ENCODE measurements at places on chromosomes 4 and X.

GRCh38 chr4:177349191-177349590 lies 39.5 kb downstream of the NEIL3 start:
- no peak for DNase-seq

DNA sequence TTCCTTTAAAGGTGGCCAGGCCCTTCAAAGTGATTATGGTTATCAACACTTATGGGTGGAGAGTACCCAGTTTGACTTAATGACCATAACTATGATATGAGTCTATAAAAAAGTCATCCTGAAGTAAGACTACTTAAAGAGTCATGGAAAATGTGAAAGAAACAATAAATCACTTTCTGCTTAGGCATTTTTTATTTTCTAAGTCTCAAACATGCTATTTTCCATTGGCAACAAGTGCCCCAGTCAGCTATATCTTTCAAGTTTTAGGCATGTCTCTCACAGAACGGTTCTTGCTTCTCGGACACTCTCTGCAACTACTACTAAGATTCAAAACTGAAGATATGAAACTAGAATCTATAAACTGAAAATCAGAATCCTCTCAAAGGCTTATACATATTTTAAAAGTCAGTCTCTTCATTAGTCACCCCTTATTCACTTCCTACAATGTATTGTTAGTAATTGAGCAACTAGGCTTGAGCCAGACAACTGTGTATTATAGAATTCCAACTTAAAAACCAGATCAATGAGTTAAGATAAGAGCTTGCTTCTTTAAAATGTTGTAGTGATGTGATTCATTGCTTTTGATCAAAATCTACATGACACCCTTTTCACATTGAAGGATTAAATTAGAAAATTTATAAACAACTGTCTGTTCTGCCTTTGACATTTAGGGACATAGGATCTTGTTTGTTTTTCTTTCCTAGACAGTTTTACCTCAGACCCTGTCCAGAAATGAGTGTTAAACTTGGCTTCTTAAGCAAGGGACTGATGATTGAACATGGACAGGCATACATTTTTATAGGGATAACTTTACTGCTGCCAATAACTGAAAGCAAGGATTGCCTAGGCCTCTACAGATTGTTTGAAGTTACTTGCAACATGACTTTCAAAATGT lies 2.9 kb downstream of the ANTXR2 start:
- DNase-seq = no peak

DNA sequence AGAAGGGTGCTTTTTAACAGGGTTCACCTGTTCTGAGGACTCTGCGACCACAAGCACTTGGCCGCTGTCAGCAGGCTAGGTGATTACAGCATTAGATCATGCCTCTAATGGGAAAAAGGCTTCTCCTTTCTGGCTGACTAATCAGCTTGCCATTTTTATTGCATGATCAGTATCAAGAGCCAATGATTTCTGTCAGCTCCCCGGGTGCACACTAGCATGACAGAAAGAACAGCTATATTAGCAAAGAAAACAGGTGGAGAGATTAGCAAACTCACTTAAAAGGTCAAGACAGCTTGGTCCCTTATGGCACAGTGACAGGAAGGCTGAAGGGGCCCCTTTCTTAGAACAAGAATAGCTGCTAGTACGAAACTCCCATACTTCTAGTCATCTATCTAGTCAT lies 170.0 kb downstream of the SMIM20 start:
- DNase-seq = no peak

- no peak for DNase-seq
These were observed 112.0 kb downstream of the SHROOM3 start for GRCh38 chr4:76546759-76547742.

DNA sequence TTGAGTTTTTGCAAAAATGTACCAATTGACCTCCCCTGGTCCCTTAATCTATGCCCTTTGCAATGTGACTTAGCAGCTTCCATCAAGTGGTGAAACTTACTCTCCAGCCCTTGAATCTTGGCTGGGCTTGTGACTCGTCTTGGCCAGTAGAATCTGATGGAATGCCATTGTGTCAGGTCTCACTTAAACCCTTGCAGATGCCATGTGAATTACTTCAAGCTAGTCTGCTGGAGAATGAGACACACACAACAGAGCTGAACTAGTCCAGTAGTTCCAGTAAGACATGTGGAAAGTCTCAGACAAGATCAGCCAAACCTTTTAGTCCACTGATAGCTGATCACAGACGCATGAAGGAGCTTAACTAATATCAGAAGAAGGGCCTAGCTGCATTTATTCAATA lies 567.8 kb upstream of the CPEB2 start:
- DNase-seq = no peak

DNA sequence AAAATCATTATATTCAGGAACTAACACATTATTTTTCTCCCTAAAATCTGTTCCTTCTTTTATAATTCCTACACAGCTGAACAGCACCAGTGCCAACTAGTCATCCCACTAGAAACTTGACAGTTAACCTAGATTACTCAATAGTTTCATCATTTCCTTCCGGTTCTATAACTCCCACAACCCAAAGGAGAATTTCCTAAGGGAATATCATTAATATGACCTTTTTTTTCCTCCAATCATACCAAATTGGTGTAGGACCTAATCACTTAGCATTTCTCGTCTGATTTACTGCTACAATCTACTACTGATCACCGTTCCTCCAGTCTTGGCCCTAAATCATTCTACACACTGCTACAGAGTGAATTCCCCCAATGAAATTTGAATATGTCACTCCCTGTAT lies 45.9 kb downstream of the WDFY3 start:
- no peak for DNase-seq

GRCh38 chrX:21948897-21949578 lies 8.5 kb downstream of the SMS start:
- no peak for DNase-seq

Measured in activated CD4-positive, alpha-beta T cell treated with anti-CD3 and anti-CD28 coated beads for 1 hour (primary cell).